ENCODE measurements at places on chromosomes 5 and 9.

- no peak for DNase-seq
These were observed 16.1 kb upstream of the ARSI start for GRCh38 chr5:150318613-150319483.

GRCh38 chr5:33491941-33492340 lies 51.2 kb downstream of the TARS1 start:
- DNase-seq: no peak

DNA sequence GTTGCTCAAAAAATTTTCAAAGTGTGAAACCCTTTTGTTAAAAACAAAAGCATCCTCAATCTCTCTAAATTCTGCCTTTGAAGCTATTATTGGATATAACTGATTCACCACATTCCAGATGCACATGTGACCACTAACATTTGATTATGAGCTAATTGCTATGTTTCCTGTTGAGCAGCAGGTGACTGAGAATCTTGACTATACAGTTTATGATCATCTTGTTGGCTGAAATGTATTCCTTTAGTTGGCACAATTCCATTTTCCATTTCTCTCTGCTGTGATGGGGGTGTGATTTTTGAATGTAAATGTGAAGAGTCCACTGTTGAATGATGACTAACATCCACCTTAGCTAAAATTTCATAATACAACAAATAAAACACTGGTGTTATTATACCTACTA lies 10.7 kb downstream of the LYSMD3 start:
- DNase-seq: no peak

DNA sequence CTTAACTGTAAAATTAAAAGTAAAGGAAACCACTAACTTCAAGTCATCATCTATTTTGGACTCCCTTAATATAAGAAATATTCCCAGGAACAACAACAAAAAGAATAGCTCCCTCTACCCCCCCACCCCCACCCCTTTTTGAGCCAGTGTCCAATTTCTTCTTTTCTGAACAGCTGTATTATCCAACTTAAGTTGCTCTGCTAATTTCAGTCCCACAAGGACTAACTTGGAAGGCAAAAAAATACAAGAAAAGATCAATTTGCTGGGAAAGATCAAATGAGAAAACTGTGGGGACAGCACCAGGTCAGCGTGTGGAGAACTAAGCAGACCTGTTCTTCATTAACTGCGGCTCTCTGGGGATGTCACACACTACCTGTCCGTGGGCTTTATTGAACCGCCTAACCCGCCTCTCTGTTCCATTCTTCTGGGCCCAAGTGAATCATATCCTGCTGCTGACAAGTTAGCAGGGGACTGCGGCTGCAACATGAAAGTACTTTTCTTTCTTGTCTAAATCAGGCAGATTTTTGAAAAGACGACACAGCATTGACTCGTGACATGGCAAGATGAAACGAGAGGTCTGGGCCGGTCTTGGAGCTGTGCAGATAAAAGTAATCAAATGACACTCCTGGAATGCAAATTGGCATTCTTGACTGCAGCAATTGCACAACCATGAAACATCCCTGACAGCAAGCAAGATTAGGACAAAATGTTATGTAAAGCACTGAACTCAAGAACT lies 2.7 kb downstream of the BNC2 start:
- no peak for DNase-seq

DNA sequence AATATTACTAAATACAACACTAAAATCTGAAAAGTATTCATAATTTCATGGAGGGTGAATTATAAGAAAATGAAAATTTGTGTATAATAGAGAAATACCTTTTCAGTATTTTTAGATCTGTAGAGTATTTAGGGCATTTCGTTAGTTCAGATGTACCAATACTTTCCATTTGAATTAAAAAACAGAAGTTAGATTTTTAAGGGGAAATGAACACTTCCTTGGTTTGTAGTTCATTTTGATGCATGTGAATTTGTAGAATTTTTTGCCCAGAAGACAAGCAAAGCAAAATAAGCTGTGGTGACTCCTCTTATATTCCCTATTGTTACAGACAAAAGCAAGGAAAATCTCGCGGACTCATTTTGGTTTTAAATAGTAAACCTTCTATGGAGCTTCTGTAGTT lies 209.0 kb upstream of the RPS23 start:
- no peak for DNase-seq

GRCh38 chr9:129028192-129028966 lies at the start of gene SH3GLB2:
Gene SH3GLB2 (minus strand): TSS chr9:129028331. CDS start chr9:129028154, 177 bp downstream.
- peak; percentile 96 for DNase-seq

GRCh38 chr5:13866792-13867191 lies 77.7 kb downstream of the DNAH5 start:
- no peak for DNase-seq
